NCI-H1092 (cell line): ENCODE measurements at places on chromosomes 12 and 14.

DNA sequence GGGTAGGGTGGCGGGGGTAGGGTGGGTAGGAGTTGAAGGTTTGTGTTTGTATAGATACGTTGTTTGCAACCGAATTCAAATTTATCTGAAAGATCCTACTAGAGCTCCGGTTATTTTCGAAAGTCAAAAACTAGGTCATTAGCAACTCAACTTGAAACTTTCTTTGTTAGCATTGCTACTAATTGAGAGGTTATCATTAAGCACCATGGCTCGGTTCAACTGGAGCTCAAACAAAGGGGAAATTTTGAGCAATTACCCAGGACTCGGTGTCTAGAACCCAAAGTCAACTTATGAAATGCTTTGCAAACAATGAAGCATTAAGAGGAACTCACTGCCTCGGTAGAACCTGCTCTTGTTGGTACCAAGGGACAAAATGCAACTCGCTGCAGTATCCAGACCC lies 207.7 kb downstream of the BCAT1 start:
- no peak for DNase-seq

GRCh38 chr14:74840603-74841030 lies 35.3 kb downstream of the PROX2 start:
- no peak for DNase-seq

DNA sequence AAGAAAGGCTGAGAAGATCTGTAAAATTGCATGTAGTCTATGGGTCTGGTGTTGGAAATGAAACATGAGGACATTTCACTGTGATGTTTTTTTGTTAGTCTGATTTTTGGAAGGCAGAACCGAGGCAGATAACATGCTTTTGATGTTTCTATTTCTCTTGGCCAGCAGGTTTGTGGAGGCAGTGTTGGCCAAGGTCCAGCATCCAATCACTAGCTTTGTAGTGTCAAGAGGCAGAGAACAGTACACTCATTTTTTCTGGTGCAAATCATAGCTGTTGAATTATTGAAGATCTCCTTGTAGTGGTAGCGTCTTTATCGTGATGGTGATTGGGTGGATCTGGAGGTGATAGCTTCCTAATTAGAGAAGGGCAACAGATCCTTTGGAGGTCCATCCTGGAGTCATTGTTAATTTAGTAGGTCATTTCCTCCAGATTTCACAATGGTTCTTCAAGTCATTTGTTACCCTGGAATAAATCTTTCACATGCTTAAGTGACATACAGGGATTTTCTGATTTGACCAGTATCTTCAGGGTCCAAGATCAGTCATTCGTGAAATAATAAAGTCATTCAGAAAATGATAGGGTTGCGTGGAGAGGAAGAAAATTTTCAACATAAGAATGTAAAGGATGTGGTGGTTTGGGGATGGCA lies 252.4 kb upstream of the CPNE8 start:
- no peak for DNase-seq

DNA sequence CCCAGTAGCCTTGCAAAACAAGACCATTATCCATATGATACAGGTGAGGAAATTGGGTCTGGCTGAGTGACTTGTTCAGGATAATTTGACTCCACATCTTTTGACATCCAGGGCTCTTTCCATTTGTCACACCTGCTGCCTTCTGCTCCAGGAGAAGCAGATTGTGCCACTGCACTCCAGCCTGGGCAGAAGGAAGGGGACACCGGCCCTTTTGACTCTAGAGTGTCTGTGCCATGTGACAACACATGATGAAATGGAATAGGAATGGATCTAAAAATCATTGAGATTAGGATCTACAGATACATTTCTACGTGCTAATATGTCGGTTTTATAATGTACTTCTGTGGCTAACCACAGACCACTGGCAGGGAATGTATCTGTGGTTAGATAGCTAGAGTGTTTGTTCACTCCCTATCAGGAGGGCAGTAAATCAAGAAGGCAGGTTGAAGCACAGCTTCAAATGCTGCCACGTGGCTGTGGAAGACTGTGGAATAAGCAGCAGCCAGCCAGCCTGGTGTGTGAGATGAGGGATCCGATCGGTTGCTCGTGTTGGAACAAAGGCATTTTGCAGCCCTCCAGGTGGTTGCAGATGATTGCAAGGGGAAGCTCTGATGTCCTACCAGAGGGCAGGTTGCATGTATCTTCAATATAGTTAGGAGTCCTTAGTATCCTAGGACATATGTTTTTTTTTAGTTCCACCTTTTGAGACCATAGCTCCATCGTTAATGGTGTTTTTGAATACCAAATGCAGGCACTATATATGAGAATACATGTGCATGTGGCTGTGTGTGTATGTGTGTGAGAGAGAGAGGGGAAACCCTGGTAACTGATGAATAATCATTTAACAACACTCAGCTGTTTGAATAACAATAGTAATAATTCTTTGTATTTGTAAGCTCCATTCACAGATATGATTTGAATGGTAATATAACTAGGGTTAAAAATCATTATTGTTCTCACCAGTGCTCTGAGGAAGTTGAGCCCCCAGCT lies 28.6 kb downstream of the EML1 start:
- peak; percentile 23 for DNase-seq
